ENCODE measurements at places on chromosomes 7 and 10.

- peak; percentile 38 for DNase-seq
Observed at GRCh38 chr7:144834641-144835144, 1.2 kb downstream of the TPK1 start.

- no peak for DNase-seq
Observed at GRCh38 chr10:96082153-96082552, 38.8 kb downstream of the CCNJ start.

DNA sequence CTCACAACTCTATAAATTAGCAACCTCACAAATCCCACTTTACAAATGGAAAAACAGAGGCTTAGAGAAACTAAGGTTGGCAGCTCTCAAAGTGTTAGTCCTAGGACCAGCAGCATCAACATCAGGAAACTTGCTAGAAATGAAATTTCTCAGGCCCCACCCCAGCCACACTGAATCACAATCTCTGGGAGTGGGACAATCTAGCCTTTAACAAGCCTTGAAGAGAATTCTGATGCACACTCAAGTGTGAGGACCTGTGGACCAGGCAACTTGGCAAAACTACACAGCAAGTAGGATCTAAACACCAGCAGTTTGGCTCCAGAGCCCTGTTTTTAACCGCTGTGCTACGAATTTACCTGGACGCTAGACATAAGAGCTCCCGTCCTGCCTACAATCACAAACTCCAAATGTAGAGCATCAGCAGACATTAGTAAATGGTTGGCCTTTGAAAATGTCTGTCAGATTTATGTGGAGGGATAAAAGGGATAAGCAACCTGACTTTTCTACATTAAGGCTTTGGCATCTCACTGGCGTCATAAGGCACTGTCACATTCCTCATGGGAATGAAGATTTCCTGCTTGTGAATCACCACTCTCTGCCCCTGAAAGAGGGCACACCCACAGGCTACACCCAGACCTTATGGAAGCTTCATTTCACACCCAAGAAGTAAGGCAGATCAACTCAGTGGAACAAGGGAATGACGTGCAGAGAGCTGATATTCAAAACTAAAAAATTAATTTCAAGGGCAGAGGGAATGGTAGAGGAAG lies 34.5 kb downstream of the PPP1R3C start:
- DNase-seq, result peak; percentile 77

DNA sequence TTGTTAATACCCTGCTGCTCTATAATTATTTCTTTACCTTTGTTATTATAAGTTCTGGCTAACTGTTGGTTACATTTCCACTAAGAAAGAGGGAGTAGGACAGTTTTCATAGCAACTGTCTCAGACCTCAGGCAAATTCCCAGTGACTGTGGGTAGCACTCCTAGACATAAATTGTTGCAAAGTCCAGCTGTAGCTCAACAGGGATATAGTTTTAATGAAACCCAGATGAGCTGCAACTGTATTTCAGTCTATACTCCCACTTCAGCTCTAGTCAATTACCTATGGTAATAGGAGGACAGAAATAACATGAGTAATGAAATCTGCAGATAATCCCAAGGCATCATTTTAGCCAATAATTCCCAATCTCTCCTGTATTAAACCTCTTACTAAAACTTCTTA lies 103.0 kb upstream of the SEMA3A start:
- no peak for DNase-seq

DNA sequence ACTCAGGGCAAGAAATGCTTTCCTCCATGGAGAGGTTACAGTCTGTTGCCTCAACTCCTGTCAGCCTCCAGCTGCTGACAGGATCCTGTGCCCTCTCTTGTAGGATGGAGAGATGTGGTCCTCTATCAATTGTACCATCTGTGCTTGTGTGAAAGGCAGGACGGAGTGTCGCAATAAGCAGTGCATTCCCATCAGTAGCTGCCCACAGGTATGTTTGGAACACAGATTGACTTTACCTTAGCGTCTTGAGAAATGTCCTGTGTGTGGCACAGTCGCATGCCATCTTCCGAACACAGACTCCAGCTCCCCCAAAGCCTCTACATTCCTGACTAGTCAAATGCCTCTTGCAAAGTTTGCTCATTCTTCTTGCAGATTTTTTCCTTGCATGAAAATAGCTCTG lies 152.6 kb downstream of the BMPER start:
- DNase-seq, result no peak

GRCh38 chr10:88260329-88261051 lies 322.6 kb downstream of the RNLS start:
- DNase-seq, result no peak

Data from AG20443 (cell line).